Activated T-helper 1 cell treated with Interleukin-2 at 50 U/mL for 16 hours (primary cell): ENCODE measurements at places on chromosomes 2 and 18.

DNA sequence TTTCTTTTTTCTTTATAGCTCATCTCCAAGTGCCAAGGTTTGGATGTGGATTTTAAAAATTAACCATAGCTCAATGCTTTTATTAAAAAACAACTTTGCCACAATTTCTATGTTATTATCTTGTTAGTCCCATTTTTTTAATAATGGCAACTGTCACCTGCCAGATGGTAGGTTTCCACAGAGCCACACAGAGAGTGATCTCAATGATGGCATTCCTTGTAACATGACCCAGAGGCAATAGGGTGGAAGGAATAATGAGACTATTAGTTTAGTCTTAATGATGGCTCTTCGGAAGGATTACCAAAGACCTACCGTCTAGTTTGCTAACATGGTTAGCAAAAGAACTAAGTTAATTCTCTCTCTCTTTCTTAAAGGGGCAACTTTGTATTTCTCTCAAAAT lies 64.0 kb downstream of the REL start:
- no peak for DNase-seq

DNA sequence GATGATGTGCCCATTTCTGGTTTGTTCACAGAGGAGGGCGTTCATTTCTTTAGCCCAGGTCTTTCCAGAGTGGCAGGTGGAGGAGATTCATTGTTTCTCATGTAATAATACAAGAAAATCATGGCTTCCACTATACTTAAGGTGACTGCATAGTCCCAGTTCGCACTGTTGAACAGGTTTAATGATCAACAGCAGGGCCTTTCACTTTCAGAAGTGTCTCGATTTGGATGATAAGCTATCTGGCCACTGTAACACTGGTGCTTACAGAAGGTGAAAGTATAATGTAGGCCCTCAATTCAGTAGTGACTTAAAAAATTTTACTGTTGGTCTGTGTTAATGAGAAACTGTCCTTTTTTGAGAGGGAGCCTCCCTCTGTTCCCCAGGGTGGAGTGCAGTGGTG lies 1.4 kb downstream of the RMC1 start:
- DNase-seq = no peak

DNA sequence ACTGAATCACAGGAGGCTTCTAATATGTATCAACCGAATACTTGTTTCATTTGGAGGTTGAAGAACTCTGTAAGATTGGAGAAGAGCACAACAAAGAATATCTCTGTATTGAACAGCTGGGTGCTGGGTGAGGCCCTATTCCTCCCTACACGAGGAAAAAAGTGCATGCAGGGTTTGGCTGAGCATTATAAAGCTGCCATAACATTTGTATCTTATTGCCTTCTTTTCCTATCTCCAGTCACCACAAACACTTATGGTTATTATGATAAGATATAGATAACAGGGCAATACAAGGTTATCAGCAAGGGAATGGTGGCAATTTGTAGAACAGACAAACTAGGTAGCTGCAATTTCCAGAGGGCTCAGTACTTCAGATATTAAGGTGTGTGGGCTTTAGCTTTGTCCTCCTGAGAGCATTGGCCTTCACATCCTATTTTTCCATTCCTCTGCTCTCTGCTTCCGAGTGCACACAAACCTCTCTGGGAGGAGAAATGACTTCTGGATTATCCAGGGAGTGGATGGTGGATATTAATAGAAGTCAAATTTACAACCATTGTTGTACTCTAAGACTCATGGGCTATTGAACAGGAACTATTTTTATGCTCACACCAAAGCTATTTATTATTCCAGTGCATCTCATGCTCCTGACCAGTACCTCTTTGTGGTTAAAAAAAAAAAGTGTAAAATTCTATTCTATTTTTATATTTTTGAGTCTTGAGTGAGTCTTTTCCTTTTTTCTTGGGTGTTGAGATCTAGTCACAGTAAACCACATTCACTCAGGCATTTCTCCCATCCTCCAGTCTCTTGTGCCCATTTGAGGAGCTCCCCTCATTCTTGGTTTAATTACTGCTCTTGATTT lies 248.4 kb downstream of the ETAA1 start:
- DNase-seq = no peak

DNA sequence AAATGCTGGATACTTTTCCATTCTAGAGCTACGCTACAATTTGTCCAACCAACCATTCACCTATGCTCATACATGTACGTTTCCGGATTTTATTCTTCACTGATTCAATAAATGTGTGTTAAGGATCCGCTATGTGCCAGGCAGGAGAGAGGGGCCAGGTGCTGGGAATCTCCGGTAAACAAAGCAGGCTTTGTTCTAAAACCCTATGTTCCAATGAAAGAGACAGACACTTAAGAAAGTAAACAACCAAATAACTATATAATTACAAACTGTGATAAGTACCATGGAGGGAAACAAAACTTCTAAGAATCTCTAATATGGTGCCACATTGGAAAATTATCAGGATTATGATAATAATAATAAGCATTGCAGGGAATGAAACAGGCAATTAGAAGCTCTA lies 22.2 kb upstream of the POMC start:
- DNase-seq = no peak

DNA sequence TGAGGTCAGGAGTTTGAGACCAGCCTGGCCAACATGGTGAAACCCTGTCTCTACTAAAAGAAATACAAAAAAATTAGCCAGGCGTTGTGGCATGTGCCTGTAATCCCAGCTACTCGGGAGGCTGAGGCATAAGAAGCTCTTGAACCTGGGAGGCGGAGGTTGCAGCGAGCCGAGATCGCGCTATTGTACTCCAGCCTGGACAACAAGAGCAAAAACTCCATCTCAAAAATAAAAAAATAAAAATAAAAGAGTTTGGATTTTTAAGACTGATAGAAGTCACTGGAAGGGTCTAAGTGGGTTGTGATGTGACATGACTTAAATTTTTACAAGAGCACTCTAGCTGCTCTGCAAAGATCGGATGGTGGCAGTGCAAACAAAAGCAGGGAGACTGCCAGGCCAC lies 15.9 kb downstream of the KCNK3 start:
- DNase-seq = no peak

DNA sequence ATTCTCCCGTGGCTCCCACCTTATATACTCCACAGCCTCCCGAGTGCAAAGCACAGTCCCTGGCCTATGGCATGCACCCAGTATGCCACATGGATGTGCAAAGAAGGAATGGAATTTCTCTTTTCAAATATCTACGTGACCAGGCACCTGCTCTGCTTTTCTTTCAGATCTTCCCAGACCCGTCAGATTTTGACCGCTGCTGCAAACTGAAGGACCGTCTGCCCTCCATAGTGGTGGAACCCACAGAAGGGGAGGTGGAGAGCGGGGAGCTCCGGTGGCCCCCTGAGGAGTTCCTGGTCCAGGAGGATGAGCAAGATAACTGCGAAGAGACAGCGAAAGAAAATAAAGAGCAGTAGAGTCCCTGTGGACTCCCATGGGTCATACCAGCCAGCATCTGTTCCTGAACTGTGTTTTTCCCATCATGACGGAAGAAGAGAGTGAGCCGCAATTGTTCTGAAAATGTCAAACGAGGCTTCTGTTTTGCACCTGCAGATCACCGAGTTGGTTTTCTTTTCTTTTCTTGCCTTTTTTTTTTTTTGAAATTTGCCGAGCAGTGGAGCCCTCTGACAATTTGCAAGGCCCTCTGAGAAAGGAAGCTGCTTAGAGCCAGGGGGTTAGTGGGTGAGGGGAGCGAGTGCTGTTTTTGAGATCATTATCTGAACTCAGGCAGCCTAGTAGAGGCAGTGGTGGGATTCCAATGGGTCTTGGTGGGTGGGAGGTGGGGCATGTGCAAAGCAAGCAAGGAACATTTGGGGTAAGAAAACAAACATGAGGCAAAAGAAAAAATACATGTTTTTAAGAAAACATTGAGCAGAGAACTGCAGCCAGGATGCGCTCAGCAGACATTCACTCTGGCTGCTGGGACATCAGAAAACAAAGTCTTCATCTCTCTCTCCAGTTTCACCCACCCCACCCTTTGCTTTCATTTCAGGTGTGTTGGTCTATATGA lies 26.2 kb downstream of the LBH start:
- DNase-seq = no peak

- no peak for DNase-seq
These were observed 127.0 kb downstream of the ST6GAL2 start for GRCh38 chr2:106758901-106759497.

DNA sequence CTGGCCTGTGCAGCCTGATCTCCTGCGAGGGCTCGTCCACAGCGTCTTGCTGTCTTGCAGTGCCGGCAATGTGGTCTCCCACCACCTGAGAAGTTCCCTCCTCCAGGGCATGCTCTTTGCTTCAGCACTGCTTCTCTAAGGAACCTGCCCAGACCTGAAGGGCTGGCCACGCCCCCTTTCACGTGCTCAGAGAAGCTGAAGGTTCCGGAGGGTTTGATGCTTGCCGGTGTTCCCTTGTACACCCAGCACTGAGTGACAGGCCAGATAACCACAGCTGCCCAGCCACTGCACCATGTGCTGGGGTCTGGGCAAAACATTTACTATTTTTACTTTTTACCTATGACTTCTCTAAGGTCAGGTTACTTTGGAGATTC lies 1.7 kb upstream of the POLR2D start:
- peak; percentile 31 for DNase-seq

GRCh38 chr18:8221452-8221851 lies 387.8 kb upstream of the RAB12 start:
- no peak for DNase-seq

GRCh38 chr2:107931412-107931811 lies 54.9 kb upstream of the SLC5A7 start:
- DNase-seq = no peak

DNA sequence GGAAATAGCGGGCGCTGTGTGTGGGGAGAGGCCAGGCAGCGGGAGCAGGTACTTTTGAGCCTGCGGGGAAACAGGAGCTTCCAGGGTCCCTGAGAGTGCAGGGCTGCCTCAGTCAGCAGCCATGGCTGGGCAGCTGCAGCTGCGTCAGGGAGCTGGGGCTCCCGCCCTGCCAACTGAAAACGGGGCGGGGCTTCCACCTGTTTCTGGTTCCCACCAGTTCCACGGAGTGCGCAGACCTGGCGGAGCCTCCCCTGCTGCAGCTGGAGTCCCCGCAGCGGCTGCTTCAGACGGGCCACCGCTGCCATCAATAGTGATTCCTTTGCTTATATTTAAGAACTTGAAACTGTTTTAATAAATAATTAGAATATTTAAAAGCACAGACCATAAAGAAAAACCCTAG lies 30.6 kb upstream of the RPRM start:
- no peak for DNase-seq

- DNase-seq = no peak
These were observed 415.4 kb upstream of the RGPD4 start for GRCh38 chr2:107411267-107411666.

GRCh38 chr2:156731506-156731905 lies 295.3 kb downstream of the GPD2 start:
- no peak for DNase-seq

GRCh38 chr18:14945984-14946383 lies 198.0 kb downstream of the ANKRD30B start:
- no peak for DNase-seq

DNA sequence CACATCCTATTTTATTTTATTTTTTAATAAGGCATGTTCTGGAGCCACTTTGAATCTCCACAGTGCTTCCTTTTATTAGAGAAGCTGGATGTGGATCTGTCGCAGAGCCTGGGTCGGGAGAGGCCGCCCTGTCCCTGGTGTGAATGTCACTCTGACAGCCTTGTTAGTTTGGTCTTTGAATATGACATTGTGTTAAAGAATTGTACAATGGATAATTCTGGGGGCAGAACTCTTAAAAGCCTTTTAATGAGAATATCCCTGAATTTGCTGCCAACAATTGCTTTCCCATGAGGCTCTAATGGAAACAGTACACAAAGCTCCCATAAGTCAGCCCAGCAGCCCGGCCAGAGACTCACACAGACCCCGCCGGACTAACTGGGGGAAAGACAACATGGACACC lies 82.4 kb downstream of the MTCL1 start:
- DNase-seq = no peak

- no peak for DNase-seq
These were observed 59.6 kb downstream of the VIL1 start for GRCh38 chr2:218478544-218478943.

DNA sequence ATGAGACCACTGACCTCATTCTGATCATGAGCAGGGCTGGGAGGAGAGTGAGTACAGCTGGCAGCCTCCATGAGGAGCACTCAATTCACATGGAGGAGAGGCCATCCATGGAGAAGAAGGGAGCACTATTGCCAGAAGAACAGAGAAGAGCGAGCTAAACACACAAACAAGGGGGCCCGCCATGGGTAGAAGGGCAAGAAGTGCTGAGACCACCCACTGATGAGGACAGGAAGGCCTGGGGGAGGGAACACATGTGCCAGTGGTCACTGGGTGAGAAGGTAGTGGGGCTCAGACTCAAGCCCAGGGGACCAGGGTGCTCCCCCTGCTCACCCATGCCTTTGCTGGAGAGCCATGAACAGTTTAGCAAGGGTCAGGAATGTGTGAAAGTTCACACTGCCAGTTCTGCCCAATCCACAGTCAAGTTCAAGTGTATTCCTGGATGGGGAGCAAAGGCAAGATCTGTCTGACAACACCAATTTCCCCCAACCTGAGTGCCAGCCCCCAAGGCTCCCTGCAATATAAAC lies 57.7 kb downstream of the TTC32 start:
- no peak for DNase-seq

GRCh38 chr2:88061295-88061694 lies 5.7 kb upstream of the KRCC1 start:
- DNase-seq = no peak
